ENCODE measurements at places on chromosomes 5 and 9.

- DNase-seq, result no peak
Measured at GRCh38 chr5:1105350-1106265, 6.3 kb downstream of the SLC12A7 start.

GRCh38 chr9:104776797-104777196 is 12.9 kb downstream of the NIPSNAP3B start:
- DNase-seq, result no peak

GRCh38 chr5:138503487-138504270 is 38.4 kb downstream of the EGR1 start:
- no peak for DNase-seq

DNA sequence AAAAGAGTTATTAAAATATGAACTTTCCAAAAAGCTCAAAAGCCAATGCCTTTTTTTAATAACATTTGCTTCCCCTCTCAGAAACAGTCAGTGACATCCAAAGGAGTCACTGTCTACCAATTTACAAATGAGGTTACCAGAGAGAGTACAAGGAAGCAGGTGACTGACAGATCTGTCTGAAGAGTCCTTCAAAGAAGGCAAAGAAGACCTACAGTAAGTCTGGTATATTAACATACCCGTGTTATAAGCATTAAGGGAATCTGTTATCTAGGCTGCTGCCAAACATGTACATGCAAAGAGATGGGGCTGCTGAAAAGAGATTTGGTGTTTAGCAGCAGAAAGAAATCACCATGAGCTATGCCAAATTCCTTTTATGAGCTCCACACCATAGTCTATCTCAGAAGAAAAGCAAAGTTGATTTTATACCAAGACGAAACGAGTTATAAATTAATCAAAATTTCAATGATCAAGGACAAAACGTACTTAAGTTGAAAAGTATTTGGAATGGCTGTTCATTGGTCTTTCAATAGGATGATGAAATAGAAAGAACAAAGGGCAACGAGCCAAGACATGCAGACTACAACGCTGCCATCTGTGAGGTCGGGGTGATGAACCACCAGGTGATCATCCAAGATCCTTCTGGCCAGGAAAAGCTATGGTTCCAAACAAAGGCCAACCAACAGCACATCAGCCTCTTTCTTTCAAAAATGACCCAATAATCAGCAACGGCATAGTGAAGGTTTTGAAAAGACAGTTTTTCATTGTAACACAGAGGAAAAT is 8.1 kb downstream of the PRELID2 start:
- DNase-seq, result no peak

- DNase-seq, result no peak
Measured at GRCh38 chr5:136781464-136781863, 416.1 kb upstream of the TRPC7 start.

DNA sequence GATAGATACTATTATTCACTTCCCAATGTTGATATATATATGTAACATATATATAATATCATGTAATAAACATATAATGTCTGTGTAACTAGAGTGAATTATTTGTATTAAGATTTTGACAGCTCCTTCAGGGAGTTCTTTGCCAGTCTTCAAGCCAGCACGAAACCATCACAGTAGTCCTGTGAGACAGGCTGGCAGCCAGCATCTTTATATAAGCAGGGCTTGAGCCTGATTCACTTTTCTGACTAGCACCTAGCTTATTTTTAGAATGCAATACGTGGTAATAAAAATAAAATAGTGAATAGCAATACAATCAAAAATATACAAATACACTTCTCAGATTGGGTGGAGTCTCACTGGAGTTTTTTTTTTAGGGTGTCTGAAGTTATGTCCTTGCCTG is 20.7 kb upstream of the GDA start:
- no peak for DNase-seq

DNA sequence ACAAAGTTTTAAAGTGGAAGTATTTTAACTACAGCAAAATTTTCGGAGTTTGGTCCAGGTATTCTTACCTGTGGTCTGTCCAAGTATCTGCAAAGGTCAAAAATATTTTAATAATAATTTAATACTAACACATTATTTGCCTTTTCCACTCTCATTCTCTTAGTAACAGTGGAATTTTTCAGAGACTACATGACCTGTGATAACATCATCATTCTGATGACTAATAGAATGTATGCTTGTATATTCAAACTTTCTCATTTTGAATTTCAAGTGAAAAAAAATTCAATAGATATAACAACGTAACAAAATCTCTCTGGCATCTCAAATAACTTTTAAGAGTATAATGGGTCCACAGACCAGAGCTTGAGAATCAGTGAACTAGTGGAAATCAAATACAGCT is 78.3 kb downstream of the FBXL17 start:
- no peak for DNase-seq

DNA sequence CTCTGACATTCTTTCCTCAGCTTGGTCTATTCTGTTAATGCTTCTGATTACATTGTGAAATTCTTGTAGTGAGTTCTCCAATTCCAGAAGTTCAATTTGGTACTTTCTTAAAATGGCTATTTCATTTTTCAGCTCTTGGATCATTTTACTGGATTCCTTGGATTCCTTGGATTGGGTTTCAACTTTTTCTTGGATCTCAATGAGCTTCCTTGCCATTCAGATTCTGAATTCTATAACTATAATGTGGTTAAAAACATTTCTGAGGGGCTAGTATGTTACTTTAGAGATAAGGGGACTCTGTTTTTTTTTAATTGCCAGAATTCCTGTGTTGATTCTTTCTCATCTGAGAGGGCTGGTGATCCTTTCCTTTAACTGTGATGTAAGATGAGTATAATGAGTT is 136.4 kb downstream of the MCTP1 start:
- no peak for DNase-seq

GRCh38 chr9:82299870-82300269 is 311.3 kb downstream of the SPATA31D1 start:
- DNase-seq, result no peak

- DNase-seq, result no peak
Measured at GRCh38 chr9:11356067-11356466, 743.3 kb upstream of the PTPRD start.

- DNase-seq, result no peak
Measured at GRCh38 chr5:126188804-126189203, 234.4 kb upstream of the GRAMD2B start.

GRCh38 chr9:126093771-126094170 is 232.9 kb upstream of the MVB12B start:
- no peak for DNase-seq

- no peak for DNase-seq
Measured at GRCh38 chr9:33186457-33187168, 19.5 kb upstream of the B4GALT1 start.

DNA sequence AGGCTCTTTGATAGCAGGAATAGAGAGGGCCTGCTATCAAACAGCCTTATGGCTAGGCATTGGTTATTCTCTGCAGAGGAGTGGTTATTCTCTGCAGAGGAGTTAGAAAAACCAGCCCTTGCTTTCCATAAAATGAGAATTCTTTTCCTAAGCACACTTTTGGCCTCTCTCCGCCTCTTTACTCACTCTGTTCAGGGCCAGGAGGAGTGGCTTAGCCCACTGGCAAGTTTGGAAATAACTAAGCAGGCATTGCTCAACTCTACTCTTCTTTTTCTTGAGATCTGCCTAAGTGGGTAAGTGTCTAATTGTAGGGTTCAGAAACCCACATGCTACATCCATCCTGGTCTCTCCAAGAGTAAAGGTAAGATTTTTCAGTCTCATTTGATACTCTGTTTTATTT is 341.7 kb downstream of the KIAA0825 start:
- DNase-seq, result no peak

DNA sequence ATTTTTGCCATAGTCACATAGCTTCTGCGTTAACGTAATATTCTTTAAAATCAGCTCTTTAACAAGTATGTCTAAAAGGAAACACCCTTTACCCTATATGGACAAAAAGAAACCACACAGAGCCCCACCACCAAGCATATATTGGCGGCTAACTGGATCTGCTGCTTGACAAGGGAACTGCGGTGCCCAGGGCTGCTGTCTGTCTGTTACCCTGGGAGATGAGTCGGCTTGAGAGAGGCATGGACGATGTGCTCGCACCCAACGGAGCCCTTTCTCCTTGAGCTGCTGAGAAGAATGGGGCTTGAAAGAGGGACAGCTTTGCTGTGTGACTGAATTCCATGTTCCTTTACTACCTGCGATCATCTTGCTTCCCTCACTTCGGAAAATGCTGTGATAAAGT is 158.6 kb upstream of the SHB start:
- no peak for DNase-seq

DNA sequence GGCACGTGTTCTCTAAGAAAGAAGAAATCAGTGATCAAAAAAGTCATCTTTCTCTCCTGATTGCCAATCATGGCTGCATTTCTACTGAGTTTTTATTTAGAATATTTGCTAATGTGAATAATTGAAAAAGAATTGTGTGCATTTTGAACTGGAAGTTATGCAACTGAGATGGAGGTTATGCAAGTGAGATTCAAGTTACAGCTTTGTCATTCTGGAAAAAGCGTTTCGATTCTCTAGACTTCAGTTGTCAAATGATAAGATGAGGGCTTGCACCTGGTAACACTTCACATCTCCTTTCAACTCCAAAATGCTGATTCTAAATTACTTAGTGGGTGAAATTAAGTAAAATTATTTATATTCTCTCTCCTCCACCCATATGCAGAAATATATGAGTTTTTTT is 36.4 kb downstream of the C6 start:
- no peak for DNase-seq

GRCh38 chr5:135264451-135265440 is 134.3 kb downstream of the MACROH2A1 start:
- DNase-seq, result no peak

GRCh38 chr5:179321206-179321987 is 23.9 kb downstream of the ADAMTS2 start:
- DNase-seq, result no peak

GRCh38 chr9:86783884-86784283 is 163.4 kb downstream of the GAS1 start:
- DNase-seq, result no peak

All from NCI-H774 (cell line).